ENCODE measurements at places on chromosomes 3 and 15.

- DNase-seq: no peak
Observed at GRCh38 chr3:112734171-112734570, 93.2 kb upstream of the CCDC80 start.

- DNase-seq: no peak
Observed at GRCh38 chr3:58792921-58793451, 126.4 kb upstream of the FAM3D start.

GRCh38 chr15:73695773-73696640, 11.8 kb downstream of the CD276 start:
- DNase-seq: no peak

- no peak for DNase-seq
Observed at GRCh38 chr3:126944089-126944965, 38.6 kb upstream of the PLXNA1 start.

GRCh38 chr15:31831596-31831995, 198.7 kb upstream of the CHRNA7 start:
- no peak for DNase-seq

- no peak for DNase-seq
Observed at GRCh38 chr3:197472151-197472550, 83.6 kb downstream of the BDH1 start.

All from stimulated activated CD8-positive, alpha-beta memory T cell treated with anti-CD3 and anti-CD28 coated beads, Interleukin-15, amount 100 ng/mL, for 1 hour (primary cell).